Fibroblast of the conjunctiva (primary cell): ENCODE measurements at places on chromosomes 3 and 15.

GRCh38 chr15:62931650-62932049, 110.9 kb upstream of the TPM1 start:
- DNase-seq = no peak

DNA sequence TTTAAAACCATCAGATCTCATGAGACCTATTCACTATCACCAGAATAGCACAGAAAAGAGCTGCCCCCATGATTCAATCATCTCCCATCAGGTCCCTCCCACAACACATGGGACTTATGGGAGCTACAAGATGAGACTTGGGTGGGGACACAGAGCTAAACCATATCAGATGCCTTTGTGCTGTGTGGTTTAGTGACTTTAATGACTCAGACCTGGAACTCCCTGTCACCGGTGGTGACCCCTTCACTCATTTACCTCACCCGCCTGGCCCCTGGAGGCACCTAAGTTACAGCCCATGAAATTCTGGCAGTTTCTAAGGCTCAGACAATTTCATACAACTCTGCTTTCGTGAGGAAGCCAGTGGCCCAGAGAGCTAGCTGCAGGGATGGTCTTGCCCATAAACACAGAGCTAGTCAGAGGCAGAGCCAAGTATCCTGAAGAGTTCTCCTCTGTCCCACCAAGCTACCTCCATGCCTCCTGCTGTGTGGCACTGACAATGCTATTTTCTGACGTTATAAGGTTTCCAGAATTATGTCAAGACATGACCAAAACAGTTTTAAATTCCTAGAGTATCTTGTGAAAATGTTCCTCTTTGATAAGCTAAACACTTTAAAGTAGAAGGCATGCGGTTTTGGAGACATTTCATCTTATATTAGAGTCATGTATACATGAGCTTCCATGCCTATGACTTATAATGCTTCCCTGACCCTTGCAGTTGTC, 231.1 kb upstream of the IL12A start:
- no peak for DNase-seq

DNA sequence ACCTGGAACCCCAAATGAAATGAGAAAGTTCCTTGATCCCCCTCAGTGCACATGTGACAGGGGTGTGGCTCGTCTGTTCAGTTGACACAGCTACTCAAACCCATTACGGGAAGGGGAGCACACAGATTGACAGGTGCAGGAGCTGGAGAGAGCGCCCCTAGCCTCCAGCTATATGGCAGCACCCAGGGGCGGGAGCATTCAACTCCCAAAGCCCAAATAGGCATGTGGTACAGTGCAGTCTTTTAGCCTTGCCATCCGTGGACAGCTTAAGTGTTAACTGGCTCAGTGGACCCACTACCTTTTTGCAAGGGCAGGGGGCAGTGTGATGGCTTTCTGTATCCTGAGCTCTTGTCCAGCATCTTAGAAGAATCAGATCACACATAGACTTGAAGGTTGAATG, 1374.2 kb upstream of the ALCAM start:
- no peak for DNase-seq

- no peak for DNase-seq
These were observed 78.5 kb downstream of the PPARG start for GRCh38 chr3:12367346-12367745.

DNA sequence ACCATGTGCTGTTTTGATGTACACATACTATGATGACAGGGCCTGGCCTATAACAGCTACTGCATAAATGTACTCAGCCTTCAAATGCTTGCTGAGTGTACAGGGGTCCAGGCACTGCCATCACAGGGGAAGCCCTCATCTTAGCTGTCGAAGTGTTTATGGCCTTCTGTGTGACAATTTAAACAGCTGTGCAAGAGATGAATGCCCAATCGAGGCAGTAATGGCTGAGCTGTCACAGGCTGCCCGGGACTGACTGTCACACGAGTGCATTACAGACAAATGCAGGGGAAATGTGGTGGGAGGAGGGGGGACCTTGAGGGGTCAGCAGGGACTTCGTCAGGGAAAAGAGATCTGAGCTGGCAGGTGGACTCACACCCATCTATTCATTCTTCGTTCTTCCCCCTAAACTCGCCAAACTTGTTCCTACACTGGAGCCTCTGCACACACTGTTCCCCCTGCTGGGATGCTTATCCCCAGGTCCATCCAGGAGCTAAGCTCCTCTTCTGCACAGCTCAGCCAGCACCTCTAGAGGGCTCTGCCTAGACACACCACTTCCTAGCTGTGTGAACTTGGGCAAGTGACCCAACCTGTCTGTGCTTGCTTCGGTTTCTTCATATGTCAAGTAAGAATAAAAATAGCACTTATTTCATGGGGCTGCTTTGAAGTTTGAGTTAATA, 156.2 kb upstream of the IQSEC1 start:
- no peak for DNase-seq

- no peak for DNase-seq
These were observed at the start of gene DIS3L for GRCh38 chr15:66293419-66294156. Gene DIS3L, plus strand, starts transcription at chr15:66293568. Its CDS starts 29 bp downstream, at chr15:66293597.

- no peak for DNase-seq
These were observed 330.4 kb upstream of the LRRFIP2 start for GRCh38 chr3:37504583-37505357.
